Urothelium cell line (cell line): ENCODE measurements at places on chromosomes 13 and 19.

GRCh38 chr13:109209526-109209925 is 576.9 kb downstream of the IRS2 start:
- no peak for DNase-seq

- DNase-seq: no peak
Measured at GRCh38 chr13:28714651-28715050, 4.1 kb downstream of the SLC46A3 start.

- no peak for DNase-seq
Measured at GRCh38 chr13:28026508-28026907, 38.0 kb upstream of the URAD start.

GRCh38 chr13:57825066-57825465 is 193.5 kb downstream of the PCDH17 start:
- no peak for DNase-seq

DNA sequence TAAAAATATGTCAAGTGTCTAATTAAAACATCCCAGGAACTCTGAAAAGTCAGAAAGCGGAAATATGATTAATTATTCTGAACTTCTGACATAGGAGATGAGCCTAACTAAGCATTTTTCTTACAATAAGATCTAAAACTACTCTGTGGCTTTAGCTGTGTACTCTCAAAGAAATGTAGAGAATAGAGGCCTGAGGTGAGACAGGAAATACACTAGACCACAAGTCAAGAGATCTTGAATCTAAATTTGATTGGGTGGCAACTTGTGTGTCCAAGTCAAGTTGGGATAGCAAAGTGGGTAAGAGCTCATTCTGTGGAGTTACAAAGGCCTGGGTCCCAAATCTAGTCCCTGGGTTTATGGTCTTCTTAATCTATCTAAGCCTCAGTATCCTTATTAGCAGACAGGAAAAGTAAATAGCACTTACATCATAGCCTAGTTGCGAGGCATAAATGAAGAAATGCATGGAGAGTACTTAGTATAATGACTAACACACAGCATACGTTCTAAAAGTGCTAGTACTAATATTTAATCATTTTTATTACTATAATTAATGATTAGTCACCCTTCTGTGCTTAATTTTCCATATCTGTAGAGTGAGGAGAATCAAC is 9.4 kb upstream of the LRRC63 start:
- DNase-seq: no peak

DNA sequence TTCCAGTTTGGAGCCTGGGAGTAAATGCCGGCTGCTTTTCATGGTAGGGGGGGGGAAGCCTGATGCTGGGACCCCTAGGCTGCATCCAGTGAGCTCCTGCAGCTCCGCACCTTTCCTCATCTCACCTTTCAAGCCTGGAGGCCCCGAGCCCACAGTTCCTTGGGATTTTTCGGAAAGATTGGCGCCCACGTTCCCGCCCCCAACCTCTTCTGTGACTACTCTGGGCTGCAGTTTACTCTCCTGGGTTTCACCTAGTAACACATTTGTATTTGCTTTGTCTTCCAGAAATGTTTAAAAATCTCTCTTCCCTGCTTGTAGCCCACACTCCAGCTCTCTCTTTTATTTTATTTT is 51.9 kb upstream of the SPATA13 start:
- no peak for DNase-seq
